NCI-H446 treated with DMSO at 0.1 percent for 48 hours (cell line): ENCODE measurements at places on chromosomes 5 and 9.

DNA sequence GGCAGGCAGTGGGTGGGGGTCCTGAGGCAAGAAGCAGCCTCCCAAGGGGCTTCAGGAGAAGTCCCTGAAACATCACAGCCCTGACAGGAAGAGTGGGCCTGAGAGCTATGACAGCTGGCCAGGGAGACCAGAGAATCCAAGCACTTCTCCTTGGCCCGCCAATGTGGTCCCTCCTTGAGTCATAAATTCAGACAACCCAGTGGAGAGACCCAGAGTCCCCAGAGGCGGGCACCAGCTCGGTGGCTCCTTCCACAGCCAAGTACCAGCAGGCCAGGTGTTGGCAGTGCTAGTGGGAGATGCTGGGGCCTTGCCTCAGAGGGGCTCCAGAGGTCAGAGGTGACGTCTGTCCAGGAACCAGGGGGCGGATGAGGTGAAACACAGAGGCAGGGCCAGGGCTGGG lies 1.6 kb upstream of the DOK3 start:
- no peak for DNase-seq

GRCh38 chr5:104915226-104915625 lies 1352.6 kb upstream of the NUDT12 start:
- no peak for DNase-seq

DNA sequence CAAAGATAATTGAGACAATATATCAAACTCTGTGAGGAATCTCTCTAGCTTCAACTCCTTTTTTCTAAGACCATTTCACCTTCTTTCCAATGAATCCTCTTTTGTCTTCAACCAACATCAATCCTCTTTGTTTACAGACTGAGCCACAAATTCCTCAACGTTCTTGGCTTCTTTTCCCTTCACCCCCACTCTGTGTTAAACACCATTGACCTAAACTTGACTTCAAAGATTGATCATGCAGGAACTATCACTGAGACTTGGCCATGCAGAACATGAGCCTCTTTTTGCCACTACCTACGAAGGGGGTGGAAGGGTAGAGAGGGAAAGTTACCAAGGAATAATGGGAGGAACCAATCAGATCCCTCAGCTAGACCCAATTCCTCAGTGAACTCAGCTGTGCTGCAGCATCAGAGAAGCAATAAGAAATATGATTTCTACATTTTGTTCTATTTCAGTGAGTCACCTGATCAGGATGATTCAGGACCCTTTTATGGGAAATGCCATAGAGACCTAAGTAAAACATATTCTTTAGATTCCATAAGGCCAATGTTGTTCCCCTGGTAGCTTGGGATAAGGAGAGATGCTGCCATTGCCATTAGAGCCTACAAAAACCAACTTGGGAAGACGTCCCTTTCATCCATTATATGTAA lies 187.7 kb upstream of the RGMB start:
- DNase-seq, result no peak

DNA sequence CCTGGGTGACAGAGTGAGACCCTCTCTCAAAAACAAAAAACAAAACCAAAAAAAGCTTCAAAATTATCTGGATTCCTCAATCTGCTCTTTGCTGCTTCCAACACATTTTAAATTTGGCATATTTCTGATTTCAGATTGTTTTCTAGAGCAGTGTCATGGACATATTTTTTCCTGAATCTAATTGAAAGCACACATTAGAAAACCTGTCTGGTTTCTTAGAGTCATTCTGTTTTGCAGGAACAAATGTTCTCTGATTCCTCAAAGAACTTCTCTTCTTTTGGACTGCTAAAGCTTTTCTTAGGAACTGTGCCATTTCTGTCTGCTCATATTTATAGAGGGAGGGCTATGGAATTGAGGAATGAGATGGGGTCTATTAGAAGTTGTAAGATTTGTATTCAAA lies 81.6 kb downstream of the RAI14 start:
- DNase-seq, result no peak

DNA sequence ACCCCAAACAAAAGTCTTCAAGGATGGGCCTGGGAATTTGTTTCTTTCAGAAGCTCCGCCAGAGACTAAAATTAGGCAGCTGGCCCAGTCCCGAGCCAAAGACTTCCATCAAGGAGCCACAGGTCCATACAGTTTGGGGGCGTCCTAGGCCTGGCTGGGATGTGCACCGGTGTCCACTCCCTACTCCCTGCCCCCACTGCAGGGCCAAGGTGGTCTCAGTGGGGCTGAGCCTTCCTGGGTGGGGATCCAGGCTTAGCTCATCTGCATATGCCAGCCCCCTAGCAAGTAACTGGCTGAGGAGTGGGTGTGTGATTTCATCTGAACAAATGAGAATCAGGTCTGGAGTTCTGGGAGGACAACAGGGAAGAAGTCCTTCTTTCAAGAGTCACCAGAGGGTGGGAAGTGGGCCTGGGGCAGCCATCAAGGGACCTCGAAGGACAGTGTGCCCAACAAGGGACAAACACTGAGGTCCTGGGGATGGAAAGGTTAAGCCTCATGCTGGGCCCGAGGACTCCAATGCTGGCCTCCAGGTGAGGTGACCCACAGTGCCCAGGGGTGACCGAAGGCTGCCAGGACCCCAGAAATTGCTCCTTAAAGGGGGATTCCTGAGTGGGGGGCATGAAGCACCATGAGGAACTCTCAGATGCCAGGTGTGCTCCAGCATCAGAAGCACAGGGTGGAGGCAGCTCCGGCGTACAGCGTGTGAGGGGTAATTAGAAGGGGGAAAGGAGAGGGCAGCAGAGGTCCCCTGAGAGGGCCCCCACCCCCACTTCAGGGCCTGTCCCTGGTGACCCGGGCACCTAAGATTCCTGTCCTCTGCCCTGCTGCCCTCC lies 91.3 kb downstream of the ZNF354C start:
- no peak for DNase-seq

DNA sequence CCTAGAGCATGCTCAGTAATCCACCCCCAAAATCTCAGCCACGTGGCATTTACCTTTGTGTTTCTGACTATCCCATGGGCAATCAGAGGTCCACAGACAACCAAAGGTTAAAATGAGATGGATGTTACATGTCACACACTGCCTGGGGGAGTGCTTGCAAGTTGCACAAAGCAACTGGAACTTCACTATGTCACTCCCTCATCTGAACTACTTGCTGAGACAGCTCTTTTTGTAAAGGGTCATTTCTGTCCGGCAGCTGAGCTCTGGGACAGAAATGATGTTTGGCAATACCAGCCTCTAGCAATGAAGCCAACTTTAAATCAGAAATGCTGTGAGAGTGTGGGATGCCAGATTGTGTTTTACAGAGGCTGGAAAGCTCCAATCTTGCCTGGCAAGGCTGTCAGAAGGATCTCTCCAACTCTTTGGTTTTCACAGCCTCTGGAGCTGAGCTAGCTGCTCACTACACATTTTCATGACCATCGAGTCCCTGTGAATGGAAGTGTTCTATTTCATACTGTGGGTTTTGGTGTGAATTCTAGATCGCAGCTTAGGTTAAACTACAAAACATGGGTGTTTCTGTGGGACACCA lies 66.3 kb upstream of the TMEM215 start:
- DNase-seq, result no peak

- DNase-seq, result no peak
Measured at GRCh38 chr5:179137643-179138567, 77.7 kb downstream of the ZNF354C start.

DNA sequence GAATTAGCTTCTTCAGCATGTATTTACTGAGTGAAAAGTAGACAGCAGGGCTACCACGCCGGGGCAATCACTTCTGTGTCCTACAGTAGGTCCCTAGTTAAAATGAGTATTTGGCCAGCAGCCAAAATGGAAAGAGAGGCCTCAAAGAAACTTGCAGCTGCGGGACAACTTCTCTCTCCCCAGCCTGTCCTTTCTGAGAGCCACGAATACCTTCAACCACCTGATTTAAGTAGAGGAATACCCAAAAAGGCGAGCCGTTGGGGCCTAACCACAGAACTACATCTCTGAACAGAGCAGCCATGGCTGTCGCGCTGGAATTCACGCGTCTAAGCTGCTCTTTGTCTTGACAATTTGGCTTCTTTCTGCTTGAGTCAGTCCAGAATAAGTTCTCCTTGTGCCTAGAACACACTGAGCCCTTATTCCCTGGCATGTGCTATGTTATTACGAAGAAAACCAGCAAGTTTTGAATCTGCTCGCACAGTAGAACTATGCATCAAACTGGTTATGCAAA lies 43.8 kb upstream of the GOLPH3 start:
- DNase-seq, result peak; percentile 2
